ENCODE measurements at places on chromosomes 7 and 10.
A peak's percentile ranks its signal among the peaks of the same experiment; 100 is the strongest.

DNA sequence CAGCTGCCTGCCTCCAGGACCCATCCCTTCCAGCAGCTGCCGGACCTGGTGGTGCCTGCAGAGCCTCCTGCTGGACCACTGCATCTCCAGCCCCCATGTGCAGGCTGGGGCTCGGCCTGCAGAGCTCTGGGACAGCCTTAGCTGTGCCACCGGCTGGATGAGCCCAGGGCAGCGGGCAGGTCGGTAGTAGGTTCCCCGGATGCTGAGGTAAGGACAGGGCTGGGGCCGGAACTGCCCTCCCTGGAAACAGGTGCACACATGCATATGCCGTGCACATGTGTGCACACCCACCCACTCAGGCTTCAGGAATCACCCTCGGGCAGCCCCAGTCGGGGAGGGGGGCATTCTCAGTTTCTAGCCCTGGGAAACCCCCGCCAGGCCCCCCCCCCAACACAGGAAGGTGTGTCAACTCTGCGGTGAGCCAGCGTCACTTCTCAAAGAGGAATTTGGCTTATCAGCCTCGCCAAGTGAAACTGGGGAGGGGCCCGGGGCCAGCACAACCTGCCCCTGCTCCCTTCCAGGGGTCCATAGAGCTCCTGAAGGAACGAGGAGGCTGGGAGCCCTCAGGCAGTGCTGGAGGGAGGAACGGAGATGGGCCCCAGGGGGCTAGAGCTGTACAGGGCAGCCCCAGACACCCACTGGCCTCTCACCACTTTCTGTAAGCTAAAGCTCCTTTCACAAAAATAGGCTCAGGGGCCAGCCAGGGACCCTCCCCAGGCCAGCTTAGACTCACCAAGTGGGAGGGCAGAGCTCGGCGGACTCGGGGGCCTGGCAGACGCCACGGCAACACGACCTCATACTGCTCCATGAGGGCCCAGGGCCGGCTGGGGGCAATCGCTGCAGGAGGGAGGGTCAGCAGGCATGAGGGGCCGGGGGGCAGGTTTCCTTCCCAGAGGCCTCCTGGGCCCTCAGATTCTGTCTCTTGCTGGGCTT is 1.7 kb downstream of the ADAM8 start:
- DNase-seq: peak; percentile 86

GRCh38 chr7:64638822-64639221 is 27.1 kb upstream of the ZNF107 start:
- no peak for DNase-seq

DNA sequence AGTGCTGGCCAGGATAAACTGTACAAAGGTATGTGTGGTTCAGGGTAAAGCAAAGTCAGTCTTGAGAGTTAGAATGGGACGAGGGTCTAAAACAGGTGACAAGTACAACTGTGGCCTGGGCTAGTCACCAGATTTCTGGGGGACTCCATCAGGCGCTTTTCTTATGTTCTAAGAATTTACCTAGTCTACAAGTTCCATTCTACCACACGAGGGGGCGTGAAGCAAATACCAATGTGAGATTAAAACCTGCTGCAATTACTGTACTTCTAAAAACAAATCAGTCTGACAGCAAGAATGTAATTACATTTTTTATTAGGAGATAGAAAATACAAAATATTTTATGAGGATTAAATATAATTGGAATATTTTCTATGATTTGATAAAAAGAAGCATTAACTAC is 146.5 kb downstream of the ALOX5 start:
- no peak for DNase-seq

GRCh38 chr7:63071920-63072319 is 926.7 kb upstream of the ZNF722 start:
- DNase-seq: no peak

- DNase-seq: peak; percentile 39
These were observed 8.6 kb downstream of the BTBD16 start for GRCh38 chr10:122279725-122280141.

- DNase-seq: no peak
These were observed 71.1 kb downstream of the FIGNL1 start for GRCh38 chr7:50379082-50379481.

- DNase-seq: no peak
These were observed 9.2 kb downstream of the SGMS1 start for GRCh38 chr10:50614444-50615137.

DNA sequence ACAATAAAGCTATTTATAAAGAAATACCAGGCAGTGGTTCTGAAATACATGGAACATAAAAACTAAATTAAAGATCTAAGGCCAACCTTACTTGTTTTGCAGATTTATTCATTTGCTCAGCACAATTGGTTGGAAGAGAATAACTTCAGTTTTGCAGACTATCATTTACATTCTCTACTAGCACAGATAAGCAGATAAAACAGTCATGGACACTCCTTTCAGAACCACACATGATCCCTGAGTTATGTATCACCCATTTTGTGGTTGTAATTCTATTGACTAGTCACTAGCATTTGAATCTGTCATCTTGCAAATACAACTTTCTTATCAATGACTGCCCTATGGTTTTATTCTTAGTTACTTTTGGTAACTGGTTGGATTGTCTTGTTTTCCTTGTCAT is 45.1 kb downstream of the PRKAR2B start:
- no peak for DNase-seq

GRCh38 chr10:20768843-20769242 is 128.3 kb downstream of the NEBL start:
- DNase-seq: no peak

- no peak for DNase-seq
These were observed 403 bp upstream of the ENO4 start for GRCh38 chr10:116848944-116849247.

DNA sequence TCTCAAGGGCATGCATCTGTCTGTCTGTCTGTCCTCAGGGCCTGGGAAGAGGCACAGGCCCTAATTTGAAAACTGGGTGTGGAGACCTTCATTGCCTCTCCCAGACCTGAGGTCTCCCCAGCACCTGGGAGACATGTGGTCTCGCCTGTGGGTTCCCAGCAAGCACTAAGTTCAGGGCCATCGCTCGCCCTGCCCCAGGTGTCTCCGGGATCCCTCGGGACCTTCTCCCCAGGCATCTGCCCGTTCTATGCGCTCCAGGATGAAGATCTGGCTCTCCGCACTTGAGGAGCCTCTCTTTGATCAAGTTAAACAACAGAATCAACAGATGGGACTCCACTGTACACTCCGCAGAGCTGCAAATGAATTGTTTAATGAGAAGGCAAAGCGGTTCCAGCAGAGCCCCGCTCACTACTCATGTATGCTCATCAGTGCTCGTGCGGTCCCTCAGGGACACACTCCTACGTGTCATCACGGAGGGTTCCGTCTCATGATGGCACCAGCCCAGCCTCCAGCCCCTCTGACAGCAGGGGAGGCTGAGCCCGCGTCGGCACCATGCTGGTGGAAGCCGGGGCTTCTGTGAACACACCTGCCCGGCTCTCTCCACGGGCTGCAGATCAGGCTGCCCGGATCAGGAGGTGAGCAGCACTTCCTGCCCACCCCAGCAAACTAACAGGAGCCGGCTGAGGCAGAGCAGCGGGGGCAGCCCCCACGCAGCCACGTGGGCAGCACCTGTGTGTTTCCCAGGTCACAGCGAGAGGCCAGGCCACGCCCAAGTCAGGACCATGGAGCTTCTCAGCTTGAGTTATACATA is 132.8 kb downstream of the TCERG1L start:
- no peak for DNase-seq

DNA sequence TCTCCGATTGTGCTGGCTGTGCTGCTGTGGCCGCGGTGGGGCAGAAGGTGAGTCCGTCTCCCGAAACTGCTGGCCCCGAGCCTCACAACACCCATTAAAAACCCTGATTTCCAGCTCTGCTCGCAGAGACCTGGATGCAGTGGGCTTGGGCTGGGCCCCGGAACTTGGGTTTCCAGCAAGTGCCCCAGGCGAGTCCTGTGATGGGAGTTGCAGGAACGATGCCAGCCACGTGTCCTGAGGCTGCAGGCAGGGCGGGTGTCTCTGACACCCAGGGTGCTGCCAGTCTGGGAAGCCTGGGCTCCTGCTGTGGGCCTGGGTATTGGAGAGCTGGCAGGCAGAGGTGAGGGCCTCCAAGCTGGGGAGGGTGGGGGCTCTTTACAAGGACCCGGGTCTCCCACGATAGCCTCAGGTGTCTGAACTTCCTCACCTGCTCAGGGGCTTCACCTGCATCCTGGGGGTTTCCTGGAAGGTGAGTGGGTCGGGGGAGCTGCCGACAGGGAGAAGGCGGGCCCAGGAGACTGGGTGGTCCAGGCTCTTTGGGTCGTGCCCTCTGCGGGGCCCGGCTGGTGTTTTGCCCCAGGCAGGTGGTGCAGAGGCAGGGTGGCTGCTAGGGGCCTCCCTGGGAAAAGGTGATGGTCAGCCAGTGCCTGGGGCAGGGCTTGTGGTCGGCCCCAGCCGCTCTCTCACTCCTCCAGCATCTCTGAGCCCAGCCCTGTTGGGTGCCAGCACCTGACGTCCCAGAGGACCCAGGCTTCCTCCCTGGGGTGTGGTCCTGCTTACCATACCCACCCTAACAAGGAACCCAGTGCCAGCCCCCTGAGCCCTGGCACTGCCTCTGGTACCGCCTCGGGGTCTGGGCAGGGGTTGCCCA is 180.3 kb downstream of the DNAJB6 start:
- DNase-seq: no peak

- DNase-seq: no peak
These were observed 168.8 kb upstream of the FRMD4A start for GRCh38 chr10:14499601-14499904.

DNA sequence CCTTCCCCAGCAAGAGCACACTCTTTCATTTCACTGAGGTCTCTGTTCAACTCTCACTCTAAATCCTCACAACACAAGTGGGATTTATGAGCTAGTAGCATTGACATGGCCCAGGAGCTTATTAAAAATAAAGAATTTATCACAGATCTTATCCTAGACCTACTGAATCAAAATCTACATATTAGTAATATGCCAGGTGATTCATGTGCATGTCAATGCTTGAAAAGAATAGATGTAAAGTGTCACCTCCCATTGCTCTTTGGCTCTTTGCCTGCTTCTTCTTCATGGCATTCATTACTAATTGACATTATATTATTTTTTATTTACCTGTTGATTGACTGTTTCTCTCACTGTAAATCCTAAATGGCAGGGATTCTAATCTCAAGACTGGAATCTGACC is 459.2 kb upstream of the LRRTM3 start:
- DNase-seq: no peak

- DNase-seq: peak; percentile 96
These were observed 687 bp upstream of the KMT2E start for GRCh38 chr7:105013221-105013815.

DNA sequence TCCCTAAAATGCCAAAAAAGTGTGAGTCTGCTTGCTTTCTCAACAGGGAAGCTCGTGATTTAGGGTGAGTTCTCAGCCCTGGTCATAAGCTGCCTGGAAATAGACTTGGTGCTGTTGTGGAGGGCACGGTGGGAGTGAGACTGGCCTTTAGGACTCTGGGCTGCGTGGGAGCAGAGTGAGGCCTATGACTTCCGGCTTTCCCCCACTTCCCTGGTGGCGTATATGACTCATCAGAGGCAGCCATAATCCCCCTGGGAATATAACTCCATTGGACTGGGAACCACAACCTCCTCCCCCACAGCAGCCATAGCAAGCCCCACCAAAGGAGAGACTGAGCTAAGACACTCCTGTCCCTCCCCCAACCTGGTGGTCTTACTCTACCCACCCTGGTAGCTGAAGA is 95.0 kb downstream of the PON1 start:
- no peak for DNase-seq

- DNase-seq: peak; percentile 77
These were observed 11.2 kb upstream of the ZNF485 start for GRCh38 chr10:43594944-43595589.

DNA sequence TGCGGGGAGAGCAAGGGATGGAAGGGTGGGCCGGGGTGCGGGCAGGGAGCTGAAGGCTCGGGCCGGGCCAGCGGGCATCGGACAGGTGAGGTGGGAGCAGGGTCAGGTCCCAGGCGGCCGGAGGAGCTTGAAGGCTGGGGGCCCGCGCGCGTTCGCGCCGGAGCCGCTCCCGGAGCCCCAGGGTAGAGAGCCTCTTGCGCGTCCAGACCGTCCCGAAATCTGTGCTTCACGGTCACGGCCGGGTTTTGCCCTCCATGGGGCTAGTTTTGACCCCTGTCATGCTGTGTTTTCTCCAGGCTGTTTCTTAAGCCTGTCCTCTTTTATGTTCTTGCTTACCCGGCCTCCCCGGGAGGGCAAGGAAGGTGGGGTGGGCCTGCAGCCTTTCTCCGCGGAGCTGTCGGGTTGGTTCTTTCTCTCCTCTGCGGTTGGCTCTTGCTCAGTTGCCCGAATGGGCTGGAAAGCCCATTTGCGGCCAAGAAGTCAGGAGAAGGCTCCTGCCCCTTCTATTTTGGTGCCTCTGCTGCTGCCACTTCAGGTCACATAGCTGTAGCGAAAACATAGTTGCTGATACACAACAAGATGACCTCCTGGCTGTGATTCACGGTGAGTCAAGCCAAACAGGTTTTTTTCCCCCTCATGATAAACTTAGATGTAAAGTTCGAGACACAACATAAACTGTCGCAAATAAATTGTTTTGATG is 650 bp downstream of the UBE2D1 start:
- DNase-seq: peak; percentile 10

GRCh38 chr10:127293640-127294039 is 97.2 kb upstream of the INSYN2A start:
- DNase-seq: peak; percentile 79

- DNase-seq: no peak
These were observed 22.6 kb upstream of the INPP5A start for GRCh38 chr10:132514821-132515520.

GRCh38 chr7:55152516-55152915 is 133.7 kb downstream of the EGFR start:
- DNase-seq: no peak

GRCh38 chr10:44715136-44715535 is 196.0 kb upstream of the TMEM72 start:
- no peak for DNase-seq

- DNase-seq: no peak
These were observed 30.9 kb upstream of the DPYSL4 start for GRCh38 chr10:132155723-132156381.

DNA sequence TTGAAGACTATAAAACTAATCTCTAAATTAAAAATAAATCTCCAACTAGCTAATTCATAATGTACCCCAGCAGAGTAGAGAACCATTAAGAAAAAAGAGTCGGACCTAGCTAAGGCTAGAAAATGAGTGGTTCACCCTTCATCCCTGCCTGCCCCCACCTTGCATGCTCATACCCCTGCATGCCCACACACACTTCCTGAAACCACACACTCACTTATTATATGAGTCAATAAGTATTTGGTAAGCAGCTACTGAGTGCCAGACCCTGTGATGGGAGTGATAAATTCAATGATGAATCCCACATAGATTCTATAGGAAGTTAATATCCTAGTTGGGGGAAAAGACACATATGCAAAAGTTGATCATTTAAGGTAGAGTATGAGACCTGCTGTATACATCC is 152.9 kb upstream of the INHBA start:
- DNase-seq: no peak

DNA sequence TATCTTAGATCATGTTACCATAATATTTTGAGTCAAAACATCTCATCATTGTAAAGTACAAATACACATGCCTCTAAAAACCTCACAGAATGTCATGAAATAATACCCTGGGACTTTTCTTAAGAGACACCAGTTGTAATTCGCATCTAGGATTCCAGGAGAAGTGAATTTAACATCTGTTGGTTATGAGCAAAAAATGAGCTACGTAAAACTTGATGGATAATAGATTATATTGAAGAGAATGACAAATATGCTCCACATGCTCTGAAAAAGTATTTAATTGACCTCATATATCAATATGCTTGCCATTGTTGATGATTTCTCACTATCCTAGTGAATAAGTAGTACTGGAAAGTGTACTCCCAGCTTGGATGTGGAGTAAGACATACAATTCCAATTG is 227.0 kb downstream of the BBS9 start:
- no peak for DNase-seq

- no peak for DNase-seq
These were observed 169.7 kb upstream of the RHEB start for GRCh38 chr7:151689196-151689971.

- no peak for DNase-seq
These were observed 12.9 kb downstream of the PON1 start for GRCh38 chr7:95311389-95311788.

Measured in activated CD4-positive, alpha-beta T cell treated with anti-CD3 and anti-CD28 coated beads, Interleukin-2, Interleukin-6, amounts not matched to agents 100 ng/mL and 50 ng/mL, durations not matched to agents 16 hours and 8 hours (primary cell).